ENCODE measurements at places on chromosomes 7 and 10.

GRCh38 chr10:93958834-93959233, 34.9 kb upstream of the PLCE1 start:
- no peak for DNase-seq

DNA sequence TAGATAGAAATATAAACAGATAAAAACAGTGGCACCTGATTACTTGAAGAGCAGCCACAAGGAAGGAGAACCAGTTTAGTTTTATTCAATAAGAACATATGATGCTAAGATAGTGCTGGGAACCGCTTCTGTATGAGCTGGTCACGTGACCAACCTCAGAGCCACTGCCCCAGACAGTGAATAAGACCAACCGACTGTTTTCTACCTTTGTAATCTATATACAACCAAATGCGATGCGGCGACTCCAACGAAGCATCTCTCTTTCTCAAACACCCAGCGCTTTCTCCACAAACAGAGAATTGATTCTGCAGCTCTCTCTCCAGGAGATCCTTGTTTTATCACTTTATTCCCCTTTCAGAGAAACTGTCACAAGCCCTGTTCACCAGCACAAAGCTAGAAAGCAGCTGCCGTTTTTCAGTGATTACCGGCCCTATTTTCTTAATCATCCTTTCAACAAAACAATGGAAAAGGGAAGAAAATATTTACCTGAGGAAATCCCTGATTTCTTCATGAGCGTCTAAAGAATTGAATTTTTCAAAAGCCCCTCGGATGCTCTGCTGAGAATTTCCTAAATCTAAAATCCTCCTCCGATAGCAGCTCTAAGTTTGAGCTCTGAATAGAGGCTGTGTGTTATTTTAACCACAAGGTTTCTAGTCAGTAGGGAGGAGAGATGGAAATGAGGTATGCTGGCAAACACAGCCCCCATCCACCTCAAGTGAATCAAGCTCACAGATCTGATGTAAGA, 55.7 kb upstream of the JCAD start:
- peak; percentile 62 for DNase-seq

DNA sequence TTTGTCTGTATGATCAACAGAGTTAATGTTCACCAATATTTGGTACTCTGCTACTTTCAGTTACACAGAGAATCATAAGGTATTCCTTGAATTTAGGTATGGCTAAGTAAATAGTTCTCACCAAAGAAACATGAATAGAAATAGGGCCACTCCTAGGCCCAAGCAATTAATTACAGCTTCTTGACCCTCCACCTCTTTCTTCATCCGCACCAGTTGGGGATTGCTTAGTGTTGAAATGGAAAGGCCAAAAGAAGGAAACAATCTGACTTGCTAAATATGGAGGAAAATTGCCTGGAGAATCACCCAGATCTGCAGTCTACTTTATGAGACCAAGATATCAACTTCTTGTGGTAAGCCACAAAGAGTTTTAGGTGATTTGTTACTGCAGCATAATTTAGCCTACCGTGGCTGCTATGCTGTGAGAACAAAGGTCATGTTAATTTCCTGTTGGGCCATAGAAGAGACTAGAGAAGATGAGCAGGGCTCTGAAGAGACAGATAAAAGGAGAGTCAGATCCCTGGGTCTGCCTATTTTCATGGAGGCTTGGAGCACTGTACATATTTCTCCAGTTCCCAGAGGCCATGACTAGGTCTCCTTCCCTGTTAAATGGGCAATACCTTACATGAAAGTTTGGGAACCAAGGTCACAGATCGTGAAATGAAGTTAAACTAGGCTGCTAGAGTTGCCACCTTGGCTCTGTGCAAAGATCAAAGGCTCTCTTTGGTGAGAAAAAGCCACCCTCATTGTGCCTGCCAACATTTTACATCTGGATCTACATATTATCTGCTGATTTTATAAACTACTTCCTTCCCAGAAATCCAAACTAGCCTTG, 93.3 kb upstream of the GDF10 start:
- peak; percentile 32 for DNase-seq

DNA sequence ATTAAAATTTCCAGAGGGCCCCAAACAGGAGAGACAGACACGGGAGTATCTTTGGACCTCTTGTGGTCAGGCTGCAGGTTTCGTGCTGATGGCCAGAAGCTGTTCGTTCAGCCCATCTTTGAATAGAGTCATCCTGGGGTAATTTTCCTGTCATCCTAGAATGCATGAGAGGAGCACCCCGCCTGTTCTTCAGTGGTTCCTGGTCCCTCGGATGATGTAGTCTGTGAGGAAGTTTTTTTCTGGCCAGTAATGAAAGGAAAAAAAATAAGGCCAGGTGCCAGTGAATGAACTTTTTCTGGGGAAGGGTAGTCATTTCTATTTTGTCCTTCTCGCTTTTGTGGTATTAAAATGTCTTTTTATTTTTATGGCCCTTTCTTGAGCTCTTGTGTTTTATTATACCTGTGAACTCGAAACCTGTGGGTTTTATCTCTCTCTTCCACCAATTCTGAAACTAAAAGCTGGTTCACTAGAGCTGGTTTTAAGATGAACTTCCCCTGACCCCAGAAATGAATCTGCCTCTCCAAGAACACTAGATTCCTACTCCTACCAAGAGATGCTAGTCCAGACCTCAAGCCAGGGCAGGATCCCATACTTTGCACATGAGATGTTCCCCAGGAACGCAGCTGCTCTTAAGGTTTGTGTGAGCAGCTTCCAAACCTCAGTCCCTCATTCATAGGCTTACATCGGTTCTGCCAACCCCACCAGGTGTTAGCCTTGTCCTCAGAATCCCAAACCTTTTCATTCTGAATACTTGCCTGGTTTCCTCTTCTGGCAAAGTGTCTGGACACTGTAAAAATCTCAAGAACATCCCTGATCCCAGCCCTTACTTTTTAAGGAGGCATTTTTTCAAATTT, 15.4 kb upstream of the MEST start:
- peak; percentile 98 for DNase-seq

GRCh38 chr10:76910184-76910962, 727.2 kb downstream of the KCNMA1 start:
- DNase-seq: no peak

GRCh38 chr7:1028775-1029636, 15.3 kb upstream of the GPR146 start:
- DNase-seq: peak; percentile 93

DNA sequence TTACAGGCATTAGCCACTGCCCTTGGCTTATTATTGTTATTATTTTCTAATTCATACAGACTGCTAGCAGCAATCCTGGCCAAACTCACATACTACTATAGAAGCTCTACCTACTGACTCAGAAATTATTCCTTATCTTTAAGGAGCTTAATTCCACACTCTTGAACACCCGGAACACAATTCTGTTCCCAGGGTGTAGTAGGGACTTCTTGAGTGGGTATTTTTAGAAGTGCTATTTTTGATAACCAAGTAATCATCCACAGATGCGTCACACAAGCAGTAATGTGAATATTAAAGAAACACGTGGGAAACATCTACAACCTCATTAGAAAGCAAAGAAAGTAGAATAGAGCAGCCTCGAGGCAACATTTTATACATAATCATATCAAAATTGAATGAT, 149.2 kb downstream of the PTEN start:
- no peak for DNase-seq

DNA sequence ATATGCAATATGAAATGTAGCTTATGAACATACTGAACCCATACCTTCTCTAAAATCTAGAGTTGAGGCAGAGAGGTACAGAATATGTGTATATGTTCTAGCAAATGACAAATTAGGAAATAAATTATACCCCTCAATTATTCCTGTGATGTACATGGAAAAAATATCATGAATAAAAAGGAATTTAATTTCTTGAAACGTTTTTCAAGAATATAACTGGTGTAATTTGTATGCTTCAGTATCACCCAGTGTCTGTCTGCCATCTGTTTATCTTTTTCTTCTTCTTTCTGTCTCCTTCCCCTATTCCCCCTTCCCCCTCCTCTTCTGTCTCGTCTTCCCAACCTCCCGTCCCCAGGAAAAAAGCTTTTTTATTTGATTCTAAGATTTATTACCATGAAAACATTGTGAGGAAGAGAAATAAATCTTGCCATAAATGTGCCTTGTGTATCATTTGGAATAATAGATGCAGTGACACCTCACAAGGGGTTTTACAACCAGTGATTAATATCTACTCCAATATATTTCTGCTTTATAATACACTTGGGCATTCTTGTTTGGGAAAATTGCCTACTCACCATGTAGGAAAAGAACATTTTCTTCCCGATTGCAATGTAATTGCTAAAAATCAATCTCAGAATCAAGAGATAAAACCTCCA, 12.2 kb downstream of the LANCL2 start:
- DNase-seq: no peak

- no peak for DNase-seq
Measured at GRCh38 chr10:79244068-79244442, 103.2 kb upstream of the PPIF start.

- DNase-seq: no peak
Measured at GRCh38 chr7:155534691-155535090, 11.7 kb downstream of the CNPY1 start.

DNA sequence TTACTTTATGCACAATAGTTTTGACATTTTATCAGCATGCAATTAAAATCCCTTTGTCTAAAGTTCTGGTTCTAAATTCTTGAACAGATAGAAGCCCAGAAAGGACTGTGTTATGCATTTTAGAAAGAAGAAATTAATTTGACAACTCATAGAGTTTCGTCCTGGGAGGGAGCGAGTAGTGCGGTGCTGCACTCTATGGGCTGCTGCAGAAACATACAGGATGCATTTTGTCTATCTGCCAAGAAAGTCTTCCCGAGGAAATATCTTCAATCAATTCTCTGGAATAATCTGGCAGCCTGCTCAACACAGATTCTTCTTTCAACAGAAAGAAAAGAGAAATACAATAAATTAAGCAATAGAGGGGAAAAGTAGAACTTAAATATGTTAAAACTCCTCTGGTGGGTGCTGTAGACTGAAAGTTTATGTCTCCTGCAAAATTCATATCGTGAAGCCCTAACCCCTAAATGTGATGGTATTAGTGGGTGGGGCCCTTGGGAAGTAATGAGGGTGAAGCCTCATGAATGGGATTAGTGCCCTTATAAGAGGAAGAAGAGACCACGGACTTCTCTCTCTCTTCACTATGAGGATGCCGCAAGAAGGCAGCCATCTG, 39.0 kb upstream of the IFRD1 start:
- peak; percentile 31 for DNase-seq

GRCh38 chr10:91709394-91709798, 76.5 kb upstream of the PPP1R3C start:
- peak; percentile 67 for DNase-seq

GRCh38 chr7:3533040-3533439, 232.0 kb downstream of the SDK1 start:
- DNase-seq: no peak

DNA sequence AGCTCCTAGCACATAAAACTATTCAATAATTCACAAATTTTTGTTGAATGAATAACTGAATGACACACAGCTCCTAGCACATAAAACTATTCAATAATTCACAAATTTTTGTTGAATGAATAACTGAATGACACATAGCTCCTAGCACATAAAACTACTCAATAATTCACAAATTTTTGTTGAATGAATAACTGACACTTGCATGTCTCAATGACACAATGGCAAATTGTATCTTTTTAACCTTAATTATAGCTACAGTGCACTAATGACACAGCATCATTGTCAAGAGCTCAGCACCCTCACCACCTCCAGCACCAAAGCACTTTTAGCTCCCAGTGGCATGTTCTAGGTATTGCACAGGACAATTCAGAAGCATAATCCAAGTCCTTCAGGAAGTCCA, 131.6 kb downstream of the PDE1C start:
- DNase-seq: peak; percentile 63

- DNase-seq: no peak
Measured at GRCh38 chr7:130140551-130141160, 64.5 kb downstream of the TMEM209 start.

GRCh38 chr10:79053481-79054202, 15.1 kb upstream of the ZMIZ1 start:
- no peak for DNase-seq

- DNase-seq: no peak
Measured at GRCh38 chr7:157469181-157470016, 132.6 kb downstream of the DNAJB6 start.

GRCh38 chr7:113314594-113314993, 196.2 kb upstream of the SMIM30 start:
- no peak for DNase-seq

DNA sequence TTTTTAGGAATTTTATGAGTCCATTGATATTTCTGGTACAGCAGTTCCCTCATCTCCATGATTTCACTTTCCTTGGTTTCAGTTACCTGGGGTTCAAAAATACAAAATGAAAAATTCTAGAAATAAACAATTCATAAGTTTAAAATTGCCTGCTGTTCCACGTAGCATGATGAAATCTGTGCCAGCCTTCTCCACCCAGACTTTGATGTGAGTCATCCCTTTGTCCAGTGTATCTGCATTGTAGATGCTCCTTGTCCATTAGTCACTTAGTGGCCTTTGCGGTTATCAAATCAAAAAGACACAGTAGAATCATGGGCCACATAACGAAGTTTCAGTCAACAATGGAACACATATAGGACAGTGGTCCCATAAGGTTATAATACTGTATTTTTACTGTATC, 286.9 kb downstream of the PTEN start:
- peak; percentile 84 for DNase-seq

DNA sequence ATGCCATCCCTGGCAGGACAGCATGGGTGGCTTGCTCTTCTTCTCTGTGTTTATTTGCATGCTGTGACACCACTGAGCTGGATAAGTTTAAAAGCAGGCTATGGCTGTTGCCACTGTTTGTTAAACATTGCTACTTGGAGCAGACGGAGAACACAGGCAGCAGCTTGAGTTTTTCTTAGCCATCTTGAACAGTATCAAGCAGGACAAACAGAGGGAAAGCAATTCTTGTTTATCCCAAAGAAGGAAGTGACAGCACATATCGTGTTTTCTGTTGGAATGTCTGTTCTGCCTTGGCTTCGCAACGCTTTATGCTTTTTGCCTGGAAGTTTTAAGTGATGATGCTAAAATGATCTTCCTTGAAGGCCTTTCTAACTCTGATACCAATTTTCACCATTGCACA, 73.8 kb downstream of the MKX start:
- DNase-seq: no peak

- DNase-seq: peak; percentile 93
Measured at GRCh38 chr10:17025444-17026295, 103.9 kb downstream of the CUBN start.

- no peak for DNase-seq
Measured at GRCh38 chr10:71216751-71217265, 4.4 kb downstream of the UNC5B start.

DNA sequence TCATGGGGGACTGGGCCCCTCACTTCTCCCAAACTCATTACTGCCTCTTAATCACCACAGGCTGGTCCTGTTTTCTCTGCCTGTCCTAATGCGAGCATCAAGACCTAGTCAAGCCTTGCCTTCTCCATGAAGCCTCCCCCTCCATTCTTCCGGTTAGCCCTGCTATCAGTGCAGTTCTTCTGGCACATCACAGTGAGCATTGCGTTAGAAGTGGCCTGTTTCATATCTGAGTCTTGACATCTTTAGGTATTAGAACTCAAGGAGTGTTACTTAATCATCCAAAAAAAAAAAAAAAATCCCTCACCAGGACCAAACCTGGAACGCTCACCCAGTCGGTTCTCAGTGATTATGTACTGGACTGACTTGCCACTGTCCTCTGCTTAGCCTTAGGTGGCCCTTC, 17.4 kb downstream of the SNX10 start:
- no peak for DNase-seq

- peak; percentile 69 for DNase-seq
Measured at GRCh38 chr7:80581486-80582260, 56.8 kb upstream of the CD36 start.

GRCh38 chr7:155908385-155908784, 96.1 kb upstream of the SHH start:
- DNase-seq: no peak
